ENCODE measurements at places on chromosomes 11 and 22.

DNA sequence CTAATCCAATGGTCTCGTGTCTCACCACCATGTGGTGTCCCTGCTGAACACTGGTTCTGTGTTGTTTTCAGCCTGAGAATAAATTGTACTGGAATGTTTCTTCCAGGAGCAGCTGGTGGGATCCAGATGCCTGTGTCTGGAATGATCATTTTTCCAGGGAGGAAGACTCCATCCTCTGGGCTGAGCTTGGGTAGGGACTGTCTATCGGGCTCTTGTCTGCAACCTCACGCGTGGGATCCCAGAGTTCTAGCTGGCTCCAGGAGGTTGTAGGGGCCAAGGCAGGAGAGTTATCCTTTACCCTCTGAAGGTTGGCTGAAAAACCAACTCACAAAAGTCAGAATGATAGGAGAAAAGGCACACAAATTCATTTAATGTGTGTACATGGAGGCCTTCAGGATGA is 144.1 kb upstream of the B3GAT1 start:
- DNase-seq = no peak

DNA sequence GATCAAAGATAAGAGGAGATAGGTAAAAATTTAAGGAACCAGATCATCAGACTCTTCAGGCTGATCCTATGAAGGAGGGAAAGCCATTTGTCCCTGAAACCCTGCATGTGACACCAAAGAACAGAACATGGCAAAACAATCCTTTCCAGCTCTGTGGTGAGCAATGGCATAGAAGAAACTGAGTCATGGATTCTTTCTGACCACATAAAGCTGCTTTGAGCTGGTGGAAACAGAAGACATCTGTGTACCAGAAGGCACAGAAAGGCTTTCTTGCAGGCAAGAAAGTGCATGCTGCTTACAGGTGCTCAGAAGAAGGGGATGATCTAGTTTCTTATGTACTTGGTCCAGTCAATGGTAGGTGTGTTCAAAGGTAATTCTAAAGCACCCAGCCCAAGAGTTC is 45.0 kb upstream of the APOA1 start:
- DNase-seq = peak; percentile 42

DNA sequence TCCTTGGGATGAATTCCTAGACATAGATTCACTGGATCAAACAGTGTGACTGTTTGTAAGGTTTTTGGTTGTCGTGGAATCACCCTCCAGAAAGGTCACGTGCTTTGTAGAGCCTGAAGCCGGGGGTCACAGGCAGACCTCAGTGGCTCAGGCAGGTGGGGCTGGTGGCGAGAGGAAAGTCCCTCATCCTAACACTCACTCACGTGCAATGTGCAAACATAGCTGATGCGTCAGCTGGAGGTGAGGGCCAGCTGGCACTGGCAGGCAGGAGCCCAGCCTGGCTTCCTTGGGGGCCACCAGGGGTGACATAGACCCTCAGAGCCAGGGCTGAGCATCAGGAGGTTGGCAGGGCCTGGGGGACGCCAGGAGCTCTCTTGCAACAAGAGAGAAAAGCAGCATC is 90.0 kb downstream of the ARHGAP8 start:
- DNase-seq = no peak

GRCh38 chr11:20132667-20133039 is 27.6 kb downstream of the DBX1 start:
- no peak for DNase-seq

DNA sequence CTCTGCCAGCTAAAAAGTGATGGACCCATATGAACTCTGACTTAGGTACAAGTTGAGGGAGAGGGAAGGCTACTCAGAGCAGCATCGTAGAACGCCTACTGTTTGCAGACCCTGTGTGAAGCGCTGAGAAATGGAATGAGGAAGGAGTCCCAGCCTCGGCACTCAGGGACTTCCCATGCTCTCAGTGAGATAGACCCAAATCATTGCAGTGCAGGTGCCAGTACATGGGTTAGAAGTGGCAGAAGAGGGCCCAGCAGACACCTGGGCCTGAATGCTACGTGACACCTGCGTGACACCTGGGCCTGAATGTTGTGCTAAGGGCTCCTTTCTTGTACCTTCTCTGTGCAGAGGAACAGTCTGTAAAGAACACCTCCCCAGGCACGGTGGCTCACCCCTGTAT is 2.6 kb upstream of the PDGFB start:
- no peak for DNase-seq

GRCh38 chr22:29883775-29884097 is 762 bp downstream of the MTMR3 start:
- no peak for DNase-seq

- DNase-seq = no peak
Observed at GRCh38 chr11:69199583-69200315, 44.0 kb downstream of the SMIM38 start.

- no peak for DNase-seq
Observed at GRCh38 chr11:3767536-3767935, 29.8 kb downstream of the NUP98 start.
